ENCODE measurements at places on chromosomes 7 and 10.

DNA sequence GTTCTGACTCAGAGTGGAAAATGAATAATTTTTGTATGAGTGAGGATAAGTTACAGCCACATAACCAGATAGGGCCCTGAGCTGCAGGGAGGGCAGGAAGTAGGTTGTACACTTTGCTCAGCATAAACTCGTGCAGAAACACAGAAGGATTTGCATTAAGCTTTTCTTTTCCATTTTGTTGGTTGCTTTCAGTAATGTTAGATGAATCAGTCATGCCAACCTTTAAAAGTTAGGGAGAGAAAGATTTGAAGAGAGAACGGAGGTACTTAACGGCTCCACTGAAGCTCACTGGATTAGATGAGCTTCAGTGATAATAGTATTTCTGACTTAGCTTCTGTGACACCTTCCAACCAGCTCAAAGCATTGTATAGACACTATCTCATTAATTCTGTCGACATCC, 348.1 kb downstream of the GATA3 start:
- DNase-seq = no peak

DNA sequence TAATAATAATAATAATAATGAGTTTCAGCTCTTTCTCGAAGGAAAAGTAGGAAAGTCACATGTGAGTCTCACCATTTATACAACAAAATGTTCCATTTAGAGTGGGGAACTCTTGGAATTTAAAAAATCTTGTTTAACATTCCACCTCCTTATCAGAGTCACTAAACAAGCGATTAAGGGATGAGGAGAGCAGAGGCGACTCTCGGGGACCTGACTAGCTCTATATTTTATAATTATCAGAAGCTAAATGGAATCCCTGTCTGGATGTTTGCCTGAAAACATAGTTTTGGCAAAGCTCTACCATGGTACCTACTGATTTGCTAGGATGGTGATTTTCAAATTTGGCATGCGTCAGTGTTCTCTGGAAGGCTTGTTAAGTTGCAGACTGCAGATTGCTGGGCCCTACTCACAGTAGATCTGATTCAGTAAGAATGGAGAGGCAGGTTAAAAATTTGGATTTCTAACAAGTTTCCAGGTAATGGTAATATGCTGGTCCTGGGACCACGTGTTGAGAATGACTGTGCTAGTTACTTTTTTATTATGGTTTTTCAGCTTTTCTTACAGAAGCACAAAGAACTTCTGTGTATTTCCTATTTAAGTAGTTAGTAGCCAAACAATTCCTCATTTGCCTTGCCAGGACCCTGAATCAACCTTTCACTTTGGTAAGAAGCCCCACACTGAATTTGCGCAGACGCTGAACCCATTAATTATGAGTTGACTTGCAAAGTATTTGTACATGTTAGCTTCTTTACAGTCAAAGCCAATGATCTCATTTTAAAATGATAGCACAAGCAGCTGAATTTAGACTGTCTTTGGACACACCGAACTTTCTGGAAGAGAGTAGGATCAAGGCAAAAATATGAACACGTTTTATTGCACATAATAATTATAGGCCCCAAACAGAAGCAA, 39.5 kb downstream of the CPED1 start:
- DNase-seq = no peak

GRCh38 chr7:41107938-41108448, 594.9 kb downstream of the INHBA start:
- no peak for DNase-seq

- DNase-seq = no peak
Observed at GRCh38 chr7:43692582-43693373, 36.5 kb downstream of the COA1 start.

GRCh38 chr7:42471573-42472174, 234.7 kb upstream of the GLI3 start:
- DNase-seq = no peak

GRCh38 chr7:128014811-128015210, 16.4 kb downstream of the LRRC4 start:
- no peak for DNase-seq
